Left cardiac atrium (tissue), 4 donors: ENCODE measurements at places on chromosomes 2 and 18. TPM values are rescaled to one million over a fixed set of nuclear protein-coding genes. Genes with fewer than 3 reads are reported as not detected.

DNA sequence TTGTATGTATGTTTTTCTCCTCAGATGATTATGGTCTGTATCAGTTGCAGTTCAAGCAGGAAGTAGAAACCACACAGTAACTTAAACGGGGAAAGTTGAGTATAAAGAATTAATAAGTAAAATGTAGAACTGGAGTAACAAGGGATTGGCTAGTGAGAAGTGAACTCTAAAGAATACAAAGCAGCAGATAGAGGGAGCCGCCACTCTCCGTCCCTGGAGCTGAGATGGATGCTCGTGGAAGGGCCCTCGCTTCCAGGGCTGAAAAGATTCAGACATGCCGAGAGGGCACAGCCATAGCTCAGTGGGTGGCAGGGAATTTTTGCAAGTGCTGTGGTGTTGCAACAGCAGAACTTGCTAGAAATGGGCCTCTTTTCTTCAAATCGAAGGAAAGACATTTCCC lies 155.8 kb downstream of the COL6A3 start:
- DNase-seq, result no peak

DNA sequence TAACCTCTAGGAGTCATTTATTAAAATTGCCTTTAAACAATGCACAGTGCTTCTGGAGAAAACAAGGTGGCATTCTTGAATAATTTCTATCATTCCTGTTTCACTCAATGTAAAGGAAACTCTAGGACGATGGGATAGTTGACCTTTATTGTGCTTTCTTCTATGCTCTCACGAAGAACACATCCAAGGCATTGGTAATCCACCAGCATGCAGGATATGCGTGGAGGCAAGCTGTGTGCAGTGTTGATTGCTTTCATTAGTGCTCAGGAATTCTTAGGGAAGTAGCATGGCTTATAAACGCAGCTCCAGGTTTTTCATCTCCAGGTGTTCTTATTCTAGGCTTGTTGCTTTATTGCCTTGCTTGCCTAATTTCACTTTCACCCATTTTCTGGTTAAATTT lies 58.4 kb upstream of the CAVIN2 start:
- DNase-seq, result no peak

DNA sequence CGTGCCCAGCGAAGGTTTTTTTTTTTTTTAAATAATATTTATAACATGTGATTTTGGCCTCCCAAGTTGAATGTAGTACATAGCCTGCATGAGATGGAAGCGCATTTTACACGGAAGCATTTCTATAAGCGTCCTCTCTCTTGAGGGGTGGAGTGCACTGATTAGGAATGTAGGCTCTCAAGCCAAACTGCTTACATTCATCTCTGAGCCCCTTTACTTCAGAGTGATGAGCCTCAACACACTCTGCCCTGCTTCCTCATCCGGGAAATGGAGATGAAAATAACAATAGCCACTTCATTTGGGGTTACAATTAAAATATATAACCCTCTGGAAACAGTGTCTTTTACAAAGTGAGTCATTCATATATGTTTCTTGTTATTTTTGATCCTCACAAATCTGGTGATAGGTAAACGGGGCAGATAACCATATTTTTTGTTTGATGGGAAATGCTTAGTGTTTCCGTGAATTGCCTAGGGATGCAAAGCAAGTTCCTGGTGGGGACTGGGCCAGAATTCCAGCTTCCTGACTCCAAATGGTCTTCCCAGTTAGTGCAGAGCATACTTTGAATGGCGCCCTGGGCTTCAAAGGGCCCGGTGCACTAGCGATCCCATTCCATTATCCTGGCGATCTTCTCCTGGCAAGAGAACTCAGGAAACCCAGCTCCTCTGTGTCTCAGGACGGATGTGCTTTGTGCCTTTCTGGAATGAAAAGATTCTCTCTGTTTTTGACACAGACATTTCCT lies 124.3 kb downstream of the PIEZO2 start:
- DNase-seq, result no peak

GRCh38 chr2:66890166-66890742 lies 455.3 kb downstream of the MEIS1 start:
- DNase-seq, result no peak

DNA sequence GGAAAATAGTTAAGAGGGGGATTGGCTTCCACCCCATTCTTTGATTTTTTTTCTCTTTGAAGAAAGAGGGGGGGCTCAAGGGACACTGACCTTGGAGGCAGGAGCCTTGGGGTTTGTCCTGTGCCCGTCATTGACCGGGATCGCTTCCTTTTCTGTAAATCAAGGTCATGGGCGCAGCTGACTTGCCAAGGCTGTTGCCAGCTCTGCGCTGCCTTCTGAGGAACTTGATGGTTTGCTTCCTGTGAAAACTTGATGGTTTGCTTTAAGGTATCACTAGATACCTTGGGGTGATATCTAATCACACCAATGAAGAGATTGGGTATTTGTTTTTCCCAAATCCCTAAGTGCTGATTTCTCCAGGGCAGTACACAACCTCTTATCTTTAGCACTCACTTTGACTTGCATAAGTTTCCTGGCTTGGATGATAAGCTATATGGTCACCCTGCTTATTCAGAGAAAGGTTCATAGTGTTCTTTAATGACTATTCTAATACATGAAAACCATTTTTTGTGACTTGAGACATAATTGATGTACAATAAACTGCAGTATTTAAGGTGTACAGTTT lies 56.0 kb downstream of the DGKD start:
- DNase-seq, result no peak

DLGAP1 gene
- total RNA-seq, result 0.47 TPM

NEMP2 gene
- total RNA-seq, result 5.0 TPM

POTEJ gene
- total RNA-seq, result not detected

AMER3 gene
- total RNA-seq, result not detected

TCF4 gene
- total RNA-seq, result 77.4 TPM

MYOM1 gene
- 351 TPM for total RNA-seq
